ENCODE measurements at places on chromosomes 6 and 20. TPM values are rescaled to one million over a fixed set of nuclear protein-coding genes. Genes with fewer than 3 reads are reported as not detected.

PCSK2 gene
- not detected for total RNA-seq

CAPN11 gene
- 0.30 TPM for total RNA-seq

SLC26A8 gene
- not detected for total RNA-seq

PAK5 gene
- not detected for total RNA-seq

ULBP1 gene
- 0.41 TPM for total RNA-seq

TLDC2 gene
- total RNA-seq: not detected

KCNK5 gene
- 41.5 TPM for total RNA-seq

RGS19 gene
- total RNA-seq: 42.0 TPM

ALDH8A1 gene
- total RNA-seq: 1.1 TPM

TREML2 gene
- 3.7 TPM for total RNA-seq

PRKN gene
- total RNA-seq: 0.51 TPM

SLC22A3 gene
- not detected for total RNA-seq

SIGLEC1 gene
- not detected for total RNA-seq

SLC22A7 gene
- total RNA-seq: not detected

Measured in activated T-helper 2 cell treated with anti-CD3 and anti-CD28 coated beads, Interferon-gamma antibody, Interleukin-2, Interleukin-4, amounts not matched to agents 10 μg/mL and 5 μg/mL and 100 μg/mL, durations not matched to agents 14 hours and 24 hours and 36 hours (primary cell).